ENCODE measurements at places on chromosomes 4 and X.

DNA sequence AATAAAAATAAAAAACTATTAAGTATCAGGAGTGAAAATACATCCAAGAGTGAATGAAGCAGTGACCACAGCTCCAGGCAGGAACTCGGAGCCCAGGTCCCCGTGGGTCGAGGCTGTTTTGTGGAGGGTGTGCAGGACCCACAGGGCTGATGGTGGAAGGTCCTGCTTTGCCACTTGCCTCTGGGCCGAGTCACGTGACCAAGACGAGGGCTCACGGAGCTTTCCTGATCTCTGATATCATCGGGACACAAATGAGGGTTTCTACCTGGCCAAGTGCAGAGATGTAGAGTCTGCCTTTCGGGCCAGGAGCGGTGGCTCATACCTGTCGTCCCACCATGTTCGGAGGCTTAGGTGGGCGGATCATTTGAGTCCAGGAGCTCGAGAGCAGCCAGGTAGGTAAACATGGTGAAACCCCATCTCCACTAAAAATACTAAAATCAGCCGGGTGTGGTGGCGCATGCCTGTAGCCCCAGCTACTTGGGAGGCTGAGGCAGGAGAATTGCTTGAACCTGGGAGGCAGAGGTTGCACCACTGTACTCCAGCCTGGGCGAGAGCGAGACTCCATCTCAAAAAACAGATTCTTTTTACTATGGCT is 7.2 kb downstream of the SLC25A6 start:
- DNase-seq, result no peak

- DNase-seq, result no peak
Measured at GRCh38 chr4:53100501-53101190, 238.5 kb downstream of the RASL11B start.

DNA sequence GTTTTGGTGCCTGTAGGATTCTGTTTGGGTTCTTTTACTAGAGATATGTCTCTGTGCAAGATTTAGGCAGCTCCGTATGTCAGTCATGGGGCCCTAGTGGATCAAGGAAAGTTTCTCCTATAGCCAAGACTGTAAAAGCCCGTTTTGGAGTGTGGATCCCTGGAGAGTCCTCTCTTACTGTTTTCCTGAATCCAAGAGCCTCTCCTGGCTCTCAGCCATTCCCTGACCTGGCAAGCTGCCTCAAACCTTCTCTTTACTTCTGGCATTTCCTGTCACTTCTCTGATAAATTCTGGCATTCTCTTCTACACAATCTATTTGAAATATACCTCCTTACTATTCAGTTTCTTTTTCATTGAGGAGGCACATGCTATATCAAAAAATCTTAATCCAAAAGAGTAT is 41.4 kb downstream of the DCAF12L2 start:
- no peak for DNase-seq

DNA sequence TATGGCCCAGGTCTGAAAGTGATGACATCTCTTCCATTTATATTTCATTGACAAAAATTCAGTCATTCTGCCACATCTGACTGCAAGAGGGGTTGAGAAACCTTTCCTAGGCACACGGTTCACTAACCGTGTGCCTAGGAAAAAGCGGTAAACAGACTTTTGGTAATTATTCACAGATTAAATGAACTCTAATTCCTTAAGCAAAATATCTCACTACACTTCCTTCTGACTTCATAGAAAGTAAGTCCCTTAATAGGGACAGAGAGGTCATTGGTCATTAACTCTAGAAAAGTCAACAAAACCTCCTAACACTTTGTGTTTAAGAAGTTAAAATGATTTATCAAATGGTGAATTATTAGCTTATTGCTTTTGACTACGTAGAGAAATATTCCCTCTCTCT is 205.1 kb downstream of the PDHA2 start:
- no peak for DNase-seq

GRCh38 chr4:13218326-13218958 is 265.7 kb downstream of the RAB28 start:
- DNase-seq, result no peak

DNA sequence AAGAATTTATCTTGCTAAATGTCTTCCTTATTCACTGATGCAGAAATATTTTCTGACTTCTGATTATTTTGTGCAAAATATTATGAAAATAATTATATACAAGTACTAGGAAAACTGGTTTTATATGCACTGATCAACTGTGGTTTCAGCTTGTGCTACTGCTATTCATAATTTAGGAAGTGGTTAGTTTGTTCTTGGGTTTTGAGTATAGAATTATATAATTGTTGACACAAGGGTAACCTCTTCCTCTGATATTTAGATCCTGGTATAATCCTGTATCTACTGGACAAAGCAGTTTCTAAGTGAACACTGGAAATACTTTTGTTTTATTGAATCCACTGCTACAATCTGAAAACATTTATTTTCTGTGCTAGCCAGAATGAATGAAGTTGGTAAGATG is 182.8 kb downstream of the PDGFC start:
- no peak for DNase-seq

- DNase-seq, result no peak
Measured at GRCh38 chrX:134711135-134711921, 53.1 kb upstream of the PLAC1 start.

DNA sequence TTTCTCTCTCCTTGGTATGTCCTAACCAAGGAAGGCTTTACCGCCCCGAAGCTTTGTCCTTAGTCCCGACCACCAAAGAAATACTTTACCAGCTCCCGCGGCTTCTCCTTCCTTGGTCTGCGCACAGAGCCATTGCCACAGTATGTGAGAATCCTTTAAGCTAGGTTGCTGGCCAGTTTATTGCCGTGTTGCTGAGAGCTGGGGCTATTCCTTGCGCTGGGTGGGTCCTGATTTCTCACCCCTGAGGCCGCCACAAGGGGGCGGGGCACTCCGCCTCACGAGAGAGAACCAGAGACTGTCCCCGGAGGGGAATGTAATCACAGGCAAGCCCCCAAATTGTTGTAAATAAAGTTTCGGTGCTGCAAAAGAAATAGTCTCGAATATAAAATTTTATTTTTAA is 331.0 kb upstream of the PCDH10 start:
- DNase-seq, result no peak

DNA sequence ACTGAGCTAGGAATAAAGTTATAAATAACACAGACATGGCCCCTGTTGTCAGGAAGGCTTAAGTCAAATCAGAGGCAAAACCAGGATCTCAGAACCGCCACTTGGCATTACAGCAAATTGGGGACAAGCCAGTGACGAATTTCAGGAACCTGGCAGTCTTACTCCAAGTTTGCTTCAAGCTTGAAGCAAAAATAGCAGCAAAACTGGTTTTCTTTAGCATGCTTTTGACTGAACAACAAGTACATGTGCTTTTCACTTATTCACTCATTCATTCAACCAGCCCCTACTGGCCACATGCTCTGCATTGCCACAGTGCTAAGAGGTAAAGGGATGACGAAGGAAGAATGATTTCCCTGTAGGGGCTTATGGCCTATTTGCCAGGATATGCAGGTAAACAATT is 253.9 kb upstream of the PPARGC1A start:
- DNase-seq, result no peak

DNA sequence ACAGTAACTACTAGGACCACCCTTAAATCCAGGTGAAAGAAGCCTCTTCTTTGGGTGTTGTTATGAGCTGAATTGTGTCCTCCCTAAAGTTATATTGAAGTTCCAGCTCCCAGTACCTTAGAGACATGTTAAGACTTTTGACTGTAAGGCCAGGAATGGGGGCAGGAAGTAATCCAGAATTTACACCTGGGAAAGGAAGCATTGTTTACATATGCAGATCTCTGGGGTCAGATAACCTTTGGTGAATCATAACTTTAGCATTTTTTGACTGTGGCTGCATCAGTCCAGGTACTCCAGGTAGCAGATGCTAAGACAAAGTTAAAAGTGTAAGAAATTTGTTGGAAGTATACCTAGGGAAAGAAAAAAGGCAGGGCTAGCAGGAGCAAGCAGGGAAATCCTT is 104.9 kb upstream of the CENPE start:
- no peak for DNase-seq

DNA sequence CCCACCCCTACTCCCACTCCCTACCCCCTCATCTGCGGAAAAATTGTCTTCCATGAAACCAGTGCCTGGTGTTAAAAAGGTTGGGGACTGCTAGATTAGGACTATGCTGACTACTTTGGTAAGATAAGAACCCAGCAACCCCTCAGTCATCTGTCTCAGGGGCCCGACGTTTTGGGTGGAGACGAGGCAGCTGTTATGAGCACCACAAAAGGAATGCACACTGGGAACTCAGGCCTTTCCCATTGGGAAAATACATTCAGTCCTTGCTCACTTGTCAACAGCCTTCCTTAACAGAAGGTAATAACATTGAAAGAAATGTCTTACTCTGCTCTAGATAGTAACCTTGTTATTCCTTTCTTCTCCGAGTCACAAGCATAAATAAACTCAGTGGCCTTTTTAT is 310.8 kb downstream of the AFF2 start:
- no peak for DNase-seq

GRCh38 chrX:10165580-10166247 is 8.9 kb downstream of the CLCN4 start:
- no peak for DNase-seq

- DNase-seq, result no peak
Measured at GRCh38 chr4:53573696-53574095, 17.6 kb downstream of the LNX1 start.

- DNase-seq, result no peak
Measured at GRCh38 chrX:107715331-107716117, 60.1 kb downstream of the TSC22D3 start.

- DNase-seq, result peak; percentile 72
Measured at GRCh38 chr4:1192091-1192492, 19.7 kb upstream of the SPON2 start.

DNA sequence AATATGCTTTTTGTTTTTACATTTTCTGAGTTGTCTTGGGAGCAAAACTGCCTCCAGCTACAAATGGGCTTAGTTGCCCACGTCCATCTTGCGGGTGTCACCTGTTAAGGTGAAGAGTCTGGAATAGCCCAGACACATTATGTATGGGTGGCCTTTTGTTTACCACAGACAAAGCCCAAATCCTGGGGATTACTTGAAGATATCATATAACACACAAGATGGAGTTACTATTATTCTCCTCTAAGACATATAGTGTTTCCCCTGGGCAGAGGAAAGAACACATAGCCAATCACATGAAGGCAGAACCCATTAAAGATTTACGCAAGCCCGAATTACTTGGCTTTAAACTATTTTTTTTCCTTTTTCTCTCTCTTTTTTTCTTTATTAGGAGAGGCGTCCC is 625.6 kb upstream of the FAM241A start:
- DNase-seq, result no peak

DNA sequence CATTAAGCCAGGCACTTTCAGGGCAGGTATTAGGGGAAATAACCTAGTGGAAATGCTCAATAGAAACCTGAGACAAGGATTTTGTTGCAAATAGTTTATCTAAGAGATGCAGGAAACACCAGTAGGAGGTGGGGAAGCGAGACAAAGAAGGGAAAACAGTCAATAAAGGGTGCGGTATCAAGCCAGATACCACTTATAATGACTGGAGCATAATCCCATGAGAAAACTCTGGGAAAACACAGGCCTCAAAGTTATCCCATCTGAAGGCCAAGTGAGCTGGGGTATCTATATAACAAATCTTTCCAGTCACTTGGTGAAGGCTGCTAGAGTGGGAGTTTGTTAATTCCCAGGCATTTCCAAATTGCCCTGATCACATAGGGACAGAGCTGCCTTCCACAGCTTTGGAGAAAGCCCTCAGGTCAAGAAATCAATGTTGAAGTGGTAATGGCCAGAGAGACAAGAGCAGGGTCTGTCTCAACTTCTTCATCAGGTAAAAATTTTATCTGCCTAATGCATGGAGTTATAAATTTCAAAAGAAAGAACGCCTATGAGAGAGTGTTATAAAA is 9.8 kb upstream of the HMGB2 start:
- no peak for DNase-seq

GRCh38 chr4:1938027-1938426 is 66.8 kb downstream of the NSD2 start:
- no peak for DNase-seq
